ENCODE measurements at places on chromosomes 2 and 18. TPM values are rescaled to one million over a fixed set of nuclear protein-coding genes. Genes with fewer than 3 reads are reported as not detected.

GKN2 gene
- total RNA-seq, result not detected

TAF1B gene
- 25.1 TPM for total RNA-seq

R3HDM1 gene
- total RNA-seq, result 64.0 TPM

NPAS2 gene
- 6.5 TPM for total RNA-seq

CRACDL gene
- 0.32 TPM for total RNA-seq

CFAP65 gene
- not detected for total RNA-seq

HOXD13 gene
- not detected for total RNA-seq

SLC5A7 gene
- not detected for total RNA-seq

SLC1A4 gene
- 14.4 TPM for total RNA-seq

DNA sequence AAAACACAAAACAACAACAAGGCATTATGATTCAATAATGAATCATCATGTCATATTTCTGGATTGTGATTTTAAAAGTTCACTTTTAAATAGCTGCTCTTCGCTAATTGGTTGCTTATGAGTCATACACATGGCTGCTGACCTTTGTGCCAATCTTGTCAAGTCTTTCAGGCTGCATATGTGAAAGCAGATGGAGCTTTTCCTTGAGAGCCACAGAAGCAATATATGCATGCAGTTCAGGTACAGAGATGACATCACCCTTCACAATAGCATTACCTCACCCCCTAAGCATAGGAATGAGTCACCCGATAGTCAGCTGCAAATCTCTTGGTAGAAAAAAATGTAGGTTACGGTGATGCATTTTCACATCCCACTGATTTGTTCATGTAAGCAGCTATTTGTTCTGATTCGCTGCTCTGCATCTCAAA is 27.2 kb downstream of the EIF2AK3 start:
- peak; percentile 58 for DNase-seq

DNA sequence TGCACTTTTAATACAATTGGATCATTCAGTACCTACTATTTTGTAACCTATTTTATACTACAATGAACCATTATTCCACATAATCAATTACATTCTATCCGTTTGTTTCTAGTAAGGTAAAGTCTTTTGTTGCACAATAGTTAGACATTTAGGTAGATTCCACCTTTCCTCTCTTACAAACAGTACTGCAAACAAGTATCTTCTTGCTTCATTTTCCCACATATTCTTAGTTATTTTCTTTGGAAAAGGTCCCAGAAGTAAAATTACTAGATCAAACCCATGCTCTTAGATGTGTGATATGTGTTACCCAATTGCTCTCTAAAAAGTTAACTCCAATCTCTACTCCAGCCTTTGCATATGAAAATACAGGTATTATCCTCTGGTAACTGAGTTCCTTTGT is 49.6 kb downstream of the SPIRE1 start:
- no peak for DNase-seq

DNA sequence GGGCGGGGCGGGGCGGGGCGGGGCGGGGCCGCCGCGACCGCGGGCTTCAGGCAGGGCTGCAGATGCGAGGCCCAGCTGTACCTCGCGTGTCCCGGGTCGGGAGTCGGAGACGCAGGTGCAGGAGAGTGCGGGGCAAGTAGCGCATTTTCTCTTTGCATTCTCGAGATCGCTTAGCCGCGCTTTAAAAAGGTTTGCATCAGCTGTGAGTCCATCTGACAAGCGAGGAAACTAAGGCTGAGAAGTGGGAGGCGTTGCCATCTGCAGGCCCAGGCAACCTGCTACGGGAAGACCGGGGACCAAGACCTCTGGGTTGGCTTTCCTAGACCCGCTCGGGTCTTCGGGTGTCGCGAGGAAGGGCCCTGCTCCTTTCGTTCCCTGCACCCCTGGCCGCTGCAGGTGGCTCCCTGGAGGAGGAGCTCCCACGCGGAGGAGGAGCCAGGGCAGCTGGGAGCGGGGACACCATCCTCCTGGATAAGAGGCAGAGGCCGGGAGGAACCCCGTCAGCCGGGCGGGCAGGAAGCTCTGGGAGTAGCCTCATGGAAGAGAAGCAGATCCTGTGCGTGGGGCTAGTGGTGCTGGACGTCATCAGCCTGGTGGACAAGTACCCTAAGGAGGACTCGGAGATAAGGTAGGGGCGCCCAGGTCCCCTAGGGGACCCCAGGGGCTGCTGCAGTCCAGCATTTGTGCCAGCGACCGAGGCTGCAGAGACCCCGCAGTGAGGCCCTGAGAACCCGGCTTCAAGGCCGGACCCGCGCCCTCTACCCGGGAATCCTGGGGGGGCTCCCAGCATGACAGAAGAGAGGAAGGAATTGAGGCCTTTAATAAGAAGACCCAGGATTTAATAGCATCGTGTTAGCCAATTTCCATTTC is at the start of gene KHK:
Gene KHK, plus strand, starts transcription at position 49 of the 870 bp plus-strand sequence. Its CDS starts 488 bp downstream, at position 537.
- no peak for DNase-seq

GRCh38 chr2:183248866-183249567 is 124.8 kb downstream of the NUP35 start:
- DNase-seq, result no peak

- DNase-seq, result no peak
Measured at GRCh38 chr2:47695800-47696477, 87.0 kb upstream of the MSH6 start.

GRCh38 chr2:121754851-121755236 is 607 bp upstream of the TSN start:
- DNase-seq, result no peak

DNA sequence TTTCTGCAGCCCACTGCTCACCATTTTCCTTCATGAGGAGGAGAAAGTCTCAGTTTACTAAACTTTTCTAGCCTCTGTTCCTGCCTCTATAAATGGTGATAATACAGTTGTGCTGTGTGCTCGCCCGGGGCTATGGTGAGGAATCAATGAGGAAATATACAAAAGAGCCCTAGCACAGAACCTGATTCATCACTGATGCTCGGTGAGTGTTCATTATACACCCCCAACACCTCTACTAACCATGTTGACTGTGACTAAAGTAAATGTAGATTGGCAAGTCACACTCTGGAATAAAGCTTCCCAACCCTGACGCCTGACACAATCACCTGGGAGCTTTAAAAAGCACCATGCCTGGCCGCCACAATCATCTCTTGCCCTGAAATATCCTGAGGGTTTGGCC is 118.8 kb upstream of the CYP1B1 start:
- no peak for DNase-seq

GRCh38 chr2:8841932-8842331 is 4.5 kb upstream of the KIDINS220 start:
- no peak for DNase-seq

GRCh38 chr2:85131116-85131515 is 2.1 kb upstream of the TCF7L1 start:
- no peak for DNase-seq

- no peak for DNase-seq
Measured at GRCh38 chr18:32349728-32350395, 120.8 kb downstream of the GAREM1 start.

GRCh38 chr2:113076954-113077669 is 9.3 kb downstream of the IL1F10 start:
- no peak for DNase-seq

DNA sequence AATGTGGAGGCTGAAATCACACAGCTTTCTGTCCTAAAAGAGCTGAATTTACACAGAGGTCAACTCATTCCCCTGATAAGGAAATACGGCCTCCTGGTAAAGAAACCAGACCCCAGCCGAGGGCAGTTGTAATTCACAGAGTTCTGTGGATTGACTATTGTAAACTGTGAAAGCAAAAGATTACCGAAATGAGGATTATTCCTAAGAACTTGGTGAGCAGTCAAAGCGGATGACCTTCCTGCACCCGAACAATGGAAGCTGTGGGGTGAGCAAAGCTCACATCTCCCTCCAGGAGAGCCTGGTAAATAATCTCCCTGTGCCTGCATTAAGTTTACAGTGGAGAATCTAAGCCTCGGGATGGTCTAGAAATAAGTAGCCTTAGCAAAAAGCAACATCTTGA is 138.2 kb upstream of the PXDN start:
- no peak for DNase-seq

DNA sequence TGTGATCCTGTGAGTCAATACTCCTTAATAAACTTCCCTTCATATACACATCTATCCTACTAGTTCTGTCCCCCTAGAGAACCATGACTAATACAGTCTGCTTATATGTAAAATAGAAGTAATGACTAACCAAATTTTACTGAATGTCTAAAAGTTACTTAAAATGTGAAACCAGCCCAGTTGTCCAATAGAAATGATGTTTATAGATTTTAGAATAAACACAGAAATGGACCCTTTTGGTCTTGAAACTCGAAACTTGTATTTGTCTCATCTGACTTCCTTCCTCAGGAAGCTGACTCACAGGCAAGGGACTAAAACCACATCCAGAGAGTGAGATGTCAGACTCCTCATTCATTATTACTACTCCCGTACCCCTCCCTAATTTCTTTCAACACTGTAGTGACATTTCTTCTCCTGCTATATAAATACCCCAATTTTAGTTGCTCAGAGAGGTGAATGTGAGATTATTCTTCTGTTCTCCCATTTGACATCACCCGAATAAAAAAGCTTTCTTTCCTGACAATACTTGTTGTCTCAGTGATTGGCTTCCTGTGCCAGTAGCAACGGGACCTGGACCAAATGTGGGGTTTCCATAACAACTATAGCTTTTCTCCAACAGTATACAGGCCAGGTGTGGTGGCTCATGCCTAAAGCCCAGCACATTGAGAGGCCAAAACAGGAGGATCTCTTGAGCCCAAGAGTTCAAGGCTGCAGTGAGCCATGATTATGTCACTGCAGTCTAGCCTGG is 486.0 kb downstream of the ERBB4 start:
- DNase-seq, result no peak

DNA sequence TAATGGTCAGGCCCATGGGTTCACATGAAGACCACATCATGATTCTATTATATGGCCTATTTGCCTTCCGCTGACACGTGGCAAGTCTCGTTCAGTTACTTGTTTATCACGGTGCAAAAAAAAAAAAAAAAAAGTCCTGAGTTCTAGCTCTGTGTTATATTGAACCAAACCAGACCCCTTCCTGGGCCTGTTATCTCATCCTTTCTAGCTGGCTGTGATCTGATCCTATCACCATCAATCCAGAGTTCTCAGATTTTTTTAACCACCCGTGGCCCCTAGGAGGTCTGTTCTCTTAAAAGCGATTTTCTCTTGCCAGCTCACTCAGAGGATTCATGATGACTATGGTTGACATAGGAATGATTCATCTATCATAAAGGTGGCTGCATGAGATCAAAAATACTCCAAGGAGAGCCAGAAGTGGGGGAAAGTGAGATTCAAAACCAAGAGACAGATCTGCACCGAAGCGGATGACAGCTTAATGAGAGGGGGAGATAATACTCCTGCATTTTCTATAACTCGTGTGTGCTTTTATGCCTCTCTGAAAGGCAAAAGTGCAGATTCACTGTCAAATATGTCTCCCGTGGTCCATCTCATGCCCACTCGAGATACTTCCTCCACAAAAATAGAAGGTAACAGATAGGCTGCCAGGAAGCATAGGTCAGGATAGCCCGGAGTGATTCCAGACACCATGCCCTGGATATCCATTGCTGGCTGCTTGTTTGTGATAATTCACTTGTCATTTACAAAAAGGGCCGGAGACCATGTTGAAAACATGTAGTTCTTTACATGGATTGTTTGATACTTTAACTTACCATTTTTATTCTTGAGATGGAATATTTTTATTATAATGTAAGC is 505.7 kb upstream of the KLHL29 start:
- DNase-seq, result no peak

DNA sequence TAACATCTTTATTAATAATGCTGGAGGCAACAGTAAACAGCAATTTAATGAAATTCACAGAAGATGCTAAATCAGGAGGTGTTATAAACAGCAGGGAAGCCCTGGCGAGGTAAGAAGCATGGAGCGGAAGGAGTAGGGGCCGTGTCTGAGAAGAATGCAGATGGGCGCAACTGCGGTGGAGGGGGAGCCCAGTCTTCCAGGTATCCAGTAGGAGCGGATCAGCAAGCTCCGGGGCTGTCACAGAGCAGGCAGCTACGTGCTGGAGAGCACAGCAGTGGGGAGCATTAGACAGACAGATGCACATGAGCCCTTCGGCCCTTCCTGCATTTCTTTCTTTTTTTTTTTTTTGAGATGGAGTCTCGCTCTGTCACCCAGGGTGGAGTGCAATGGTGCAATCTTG is 82.3 kb downstream of the SH3RF3 start:
- DNase-seq, result no peak

- DNase-seq, result no peak
Measured at GRCh38 chr18:57965246-57965645, 78.8 kb upstream of the NEDD4L start.

DNA sequence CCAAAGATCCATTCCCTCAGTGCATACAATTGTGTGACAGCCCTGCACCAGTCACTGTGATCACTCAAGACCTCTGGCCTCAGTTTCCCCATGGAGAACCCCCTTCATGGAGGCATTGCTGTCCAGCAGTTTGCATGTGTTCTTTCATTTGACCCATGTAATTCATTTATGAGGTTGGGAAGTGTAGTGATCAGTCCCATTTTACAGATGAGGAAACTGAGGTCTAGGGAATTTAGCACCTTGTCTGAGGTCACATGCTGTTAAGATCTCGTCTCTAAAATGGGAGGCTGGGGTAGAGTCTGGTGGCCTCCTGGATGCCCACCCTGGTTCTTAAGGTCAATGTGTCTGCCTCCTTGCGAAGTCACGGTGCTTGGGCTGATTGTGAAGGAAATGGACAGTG is 19.1 kb downstream of the LDLRAD4 start:
- no peak for DNase-seq

DNA sequence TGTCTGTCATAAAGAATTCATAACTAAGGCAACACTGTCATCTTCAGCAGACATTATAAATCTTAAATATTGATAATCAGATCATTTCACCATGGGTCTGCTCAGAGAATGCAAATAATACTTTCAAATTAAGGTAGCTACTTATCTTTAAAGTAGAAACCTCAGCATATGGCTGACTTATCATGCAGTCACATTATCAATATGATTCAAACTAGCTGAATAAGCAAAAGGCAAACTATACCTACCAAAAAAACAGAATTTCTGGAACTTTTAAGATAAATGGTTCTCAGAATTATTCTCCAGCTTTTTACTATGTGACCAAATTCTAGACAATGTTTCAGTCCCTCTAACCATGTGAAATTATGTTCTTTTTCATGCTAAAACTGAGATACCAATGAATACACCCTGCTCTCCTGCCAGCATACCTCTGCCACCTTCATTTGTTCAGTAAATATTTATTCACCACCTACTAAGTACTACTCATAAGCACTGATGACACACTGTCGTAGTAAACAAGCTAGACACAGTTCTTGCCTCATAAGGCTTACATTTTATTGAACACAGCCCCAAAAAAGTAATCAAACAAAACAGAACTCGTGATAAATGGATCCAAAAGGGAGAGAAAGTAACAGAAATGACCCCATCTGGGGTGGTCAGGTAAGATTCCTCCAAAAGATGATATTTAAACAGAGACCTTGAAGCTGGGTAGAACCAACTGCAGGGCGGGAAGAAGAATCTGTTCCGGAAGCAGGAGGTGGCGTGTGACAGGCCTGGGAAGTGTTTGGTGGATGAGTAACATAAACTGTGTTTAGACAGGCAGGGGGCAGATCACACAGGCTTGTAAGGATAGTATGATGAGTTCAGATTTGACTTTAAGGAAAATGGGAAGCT is 17.7 kb downstream of the SPIRE1 start:
- no peak for DNase-seq

- no peak for DNase-seq
Measured at GRCh38 chr2:240964704-240965295, 33.6 kb upstream of the SNED1 start.

GRCh38 chr18:57784034-57784800 is 18.9 kb downstream of the ATP8B1 start:
- no peak for DNase-seq

- no peak for DNase-seq
Measured at GRCh38 chr2:189178726-189179569, 613 bp downstream of the COL5A2 start.

GRCh38 chr2:164757934-164758695 is 83.5 kb downstream of the COBLL1 start:
- DNase-seq, result no peak

GRCh38 chr2:197803033-197803444 is 1.4 kb upstream of the PLCL1 start:
- DNase-seq, result peak; percentile 11

Data from activated T-helper 1 cell treated with anti-CD3 and anti-CD28 coated beads, Interleukin-12 subunit alpha, Interleukin-12 subunit beta, Interleukin-2, Interleukin-4 antibody, amounts not matched to agents 30 ng/mL and 10 ng/mL and 1 ng/mL, durations not matched to agents 14 hours and 24 hours and 36 hours (primary cell).